ENCODE measurements at places on chromosomes 3 and 15.

- peak; percentile 43 for DNase-seq
Observed at GRCh38 chr3:12796171-12797123, at the start of gene CAND2. CAND2 (plus strand) TSS chr3:12796680; CDS start chr3:12796721, 41 bp downstream.

- DNase-seq: no peak
Observed at GRCh38 chr3:160379628-160380214, 19.3 kb downstream of the IFT80 start.

DNA sequence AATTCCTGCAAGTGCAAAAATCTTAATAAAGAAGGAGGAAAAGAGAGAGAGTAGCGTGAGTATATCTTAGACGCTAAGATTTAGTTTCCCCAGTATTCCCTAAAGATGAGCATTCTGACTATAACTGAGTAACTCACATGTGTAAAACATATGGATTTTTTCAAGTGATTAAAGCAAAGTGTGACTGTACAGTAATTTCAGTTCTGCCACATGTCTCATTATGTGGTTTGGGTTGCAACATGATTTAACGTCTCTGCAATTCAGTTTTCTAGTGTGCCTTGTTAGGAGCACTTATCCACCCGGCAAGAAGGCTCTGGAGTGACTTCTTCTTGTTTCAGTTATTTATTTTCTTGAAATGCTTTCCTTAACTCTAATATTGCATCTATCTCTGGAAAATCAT is 514.1 kb downstream of the ROBO1 start:
- DNase-seq: no peak

- DNase-seq: no peak
Observed at GRCh38 chr3:146542179-146542578, 2.2 kb downstream of the PLSCR1 start.

DNA sequence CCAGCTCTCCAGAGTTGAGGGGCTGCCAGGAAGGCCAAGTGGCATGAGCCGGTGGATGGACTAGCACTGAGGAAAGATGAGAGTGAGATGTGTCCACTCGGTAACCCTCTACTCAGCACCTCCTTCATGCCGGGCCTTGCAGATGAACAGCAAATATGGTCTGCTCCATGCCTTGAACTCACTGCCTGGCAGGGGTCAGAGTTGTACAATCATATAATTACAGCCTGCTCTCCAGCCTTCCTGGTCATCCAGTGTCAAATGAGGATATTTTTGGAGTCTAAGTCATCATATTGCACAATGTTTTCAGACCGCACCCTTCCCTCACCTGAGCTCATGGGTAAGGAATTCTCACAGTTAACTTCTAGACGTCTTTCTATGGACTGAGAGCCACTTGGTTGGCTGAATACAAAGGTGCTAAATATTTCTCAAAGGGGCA is 4.9 kb downstream of the MGLL start:
- DNase-seq: no peak

GRCh38 chr3:121914081-121914998 is 20.1 kb downstream of the SLC15A2 start:
- DNase-seq: no peak

- no peak for DNase-seq
Observed at GRCh38 chr15:99619712-99620111, 53.9 kb downstream of the MEF2A start.

DNA sequence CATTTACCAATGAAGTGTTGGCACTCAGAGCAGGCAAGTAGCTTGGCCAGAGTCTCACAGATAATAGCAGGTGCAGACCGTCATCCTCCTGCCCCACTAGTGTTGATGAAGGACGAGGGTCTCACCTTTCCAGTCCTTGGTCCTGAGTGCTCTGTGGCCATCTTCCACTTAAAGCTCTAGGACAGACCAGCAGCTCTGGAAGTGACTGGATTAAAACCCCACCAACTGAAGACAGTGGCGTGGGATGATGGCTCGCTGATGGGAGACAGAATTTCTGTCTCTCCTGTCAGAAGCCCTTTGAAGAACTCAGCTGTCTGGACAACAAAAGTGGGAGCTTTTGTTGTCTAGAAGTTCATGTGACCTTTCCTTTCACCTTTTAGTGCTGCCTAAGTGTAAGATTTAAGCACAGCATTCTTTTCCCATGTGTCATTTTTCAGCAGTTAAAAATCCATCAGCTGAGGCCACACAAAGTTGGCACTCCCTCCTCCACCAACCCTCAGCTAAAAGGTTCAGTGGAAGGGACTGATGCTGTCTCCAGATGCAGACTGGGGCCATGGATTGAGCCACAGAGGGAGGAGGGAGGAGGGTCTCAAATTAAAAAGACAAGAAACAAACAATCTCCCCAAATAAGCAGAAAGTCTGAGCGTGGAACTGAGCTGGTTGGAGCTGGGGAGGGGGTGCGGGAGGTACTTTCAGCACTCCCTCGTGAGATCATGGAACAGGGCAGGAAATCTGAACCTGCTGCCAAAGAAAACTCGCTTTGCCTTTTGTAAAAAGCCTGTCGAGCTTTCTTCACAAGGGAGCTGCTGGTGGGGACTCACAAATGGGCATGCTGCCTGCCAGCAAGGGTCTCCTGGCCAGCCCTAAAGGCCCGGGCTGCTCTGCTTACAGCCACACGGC is 148.5 kb upstream of the CTDSPL start:
- no peak for DNase-seq
